ENCODE measurements at places on chromosomes 3 and 15.

DNA sequence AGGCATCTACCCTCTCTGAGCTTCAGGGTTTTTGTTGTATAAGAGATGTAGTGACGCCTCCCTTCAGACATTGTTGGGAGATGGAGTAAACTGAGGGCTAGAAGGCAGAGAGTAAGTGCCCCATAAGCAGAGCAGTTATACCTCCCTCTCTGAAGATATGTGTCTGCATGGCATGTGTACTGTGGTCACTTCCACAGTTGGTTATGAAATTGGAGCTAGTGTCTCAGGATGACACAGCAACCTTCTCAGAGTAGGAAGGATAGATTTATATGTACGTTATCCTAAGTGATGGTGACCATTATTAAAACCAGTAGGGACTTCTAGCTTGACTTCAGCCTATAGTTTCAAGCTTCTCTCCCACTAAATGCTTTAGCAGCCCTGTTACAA is 17.9 kb downstream of the PXK start:
- DNase-seq, result no peak

- no peak for DNase-seq
Measured at GRCh38 chr3:118772547-118773011, 262.1 kb downstream of the IGSF11 start.

DNA sequence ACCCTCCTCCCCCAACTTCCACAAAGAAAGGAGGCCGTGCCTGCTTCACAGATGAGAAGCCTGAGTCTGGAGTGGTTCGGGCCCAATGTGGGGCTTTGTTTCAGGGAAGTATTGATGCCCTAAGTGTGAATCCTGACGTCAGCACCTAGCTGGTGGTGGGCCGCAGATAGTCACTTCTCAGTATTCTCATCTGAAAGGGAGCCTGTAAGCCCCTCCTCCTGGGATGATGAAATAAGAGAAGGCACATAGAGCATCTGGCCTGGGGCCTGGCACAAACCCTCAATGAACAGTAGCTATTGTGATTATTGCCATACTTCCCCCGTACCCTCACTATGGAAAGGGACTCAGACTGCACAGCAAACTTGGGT is 24.8 kb downstream of the LINGO1 start:
- DNase-seq, result no peak

DNA sequence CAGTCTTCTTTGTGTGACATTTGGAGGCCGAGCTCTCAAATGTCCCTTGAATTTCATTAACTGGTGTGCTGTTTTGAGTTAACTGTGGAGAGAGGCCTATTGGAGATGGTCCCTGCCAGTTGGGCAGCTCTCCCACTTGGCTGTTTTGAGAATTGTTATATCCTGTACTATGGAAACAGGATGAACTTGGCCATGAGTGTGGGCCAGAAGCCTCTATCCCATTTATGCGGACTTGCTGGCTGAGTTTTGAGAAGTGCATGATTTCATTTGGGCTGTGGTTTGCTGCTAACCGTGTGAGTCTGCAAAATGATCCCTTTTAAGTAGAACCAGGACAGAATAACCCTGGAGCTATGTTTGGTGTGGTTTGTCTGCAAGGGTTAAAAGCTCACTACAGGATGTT is 366.0 kb downstream of the PTPRG start:
- DNase-seq, result no peak

DNA sequence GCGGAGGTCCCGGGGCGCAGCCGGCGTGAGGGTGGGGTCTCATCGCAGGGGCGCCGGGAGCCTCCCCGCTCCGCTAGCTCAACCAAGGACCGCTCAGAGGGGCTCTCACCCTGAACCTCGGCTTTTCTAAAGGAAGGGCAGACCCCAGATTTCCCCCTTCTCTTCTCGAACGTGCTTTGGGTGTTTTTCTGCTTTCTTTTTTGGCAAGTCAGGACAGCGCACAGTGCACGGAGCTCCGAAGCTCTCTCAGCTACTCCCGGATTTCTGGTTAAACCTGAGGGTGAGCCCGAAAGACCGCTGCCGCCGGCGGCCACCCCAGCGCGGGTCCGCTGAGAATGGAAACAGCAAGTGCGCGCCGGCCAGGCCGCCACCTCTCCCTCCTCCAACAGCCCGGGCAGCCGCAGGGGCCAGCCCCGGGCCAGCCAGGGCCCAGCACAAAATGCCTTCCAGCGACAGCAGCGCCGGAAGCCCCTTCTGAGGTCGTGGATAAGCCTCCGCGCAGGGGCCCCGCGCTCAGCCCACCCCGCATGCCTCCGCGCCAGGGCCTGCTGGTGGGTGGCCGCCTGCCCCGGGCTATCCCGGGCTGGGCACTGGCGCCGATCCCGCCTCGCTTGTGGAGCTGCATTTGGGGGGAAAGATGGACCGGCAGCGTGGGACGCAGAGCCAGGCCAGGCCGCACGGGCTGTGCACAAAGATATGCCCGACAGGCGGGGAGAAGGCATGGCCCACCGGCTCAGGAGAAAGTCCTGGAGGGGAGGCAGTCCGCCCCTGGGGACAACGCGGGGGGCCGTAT is 8.2 kb upstream of the OCA2 start:
- no peak for DNase-seq

GRCh38 chr3:190847436-190847835 is 15.1 kb downstream of the GMNC start:
- DNase-seq, result no peak

DNA sequence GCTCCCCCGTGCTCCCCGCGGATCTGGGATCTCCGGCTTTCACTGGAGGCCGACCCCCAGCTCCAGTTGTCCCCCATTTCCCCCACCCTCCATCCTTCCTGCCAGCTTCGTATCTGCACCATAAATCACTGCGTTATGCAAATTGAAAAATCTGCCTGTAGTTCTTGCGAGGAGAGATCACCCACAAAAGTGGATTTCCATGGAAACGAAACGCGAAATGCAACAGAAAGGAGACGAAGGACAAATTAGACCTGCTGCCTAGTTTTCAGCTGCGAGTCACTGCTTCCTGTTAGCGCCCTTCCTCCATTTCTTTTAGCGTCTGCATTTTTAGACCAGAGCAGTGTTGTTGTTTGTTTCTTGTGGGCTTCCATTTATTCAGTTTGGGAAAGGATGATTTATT is 127.1 kb upstream of the ATP10A start:
- peak; percentile 7 for DNase-seq

DNA sequence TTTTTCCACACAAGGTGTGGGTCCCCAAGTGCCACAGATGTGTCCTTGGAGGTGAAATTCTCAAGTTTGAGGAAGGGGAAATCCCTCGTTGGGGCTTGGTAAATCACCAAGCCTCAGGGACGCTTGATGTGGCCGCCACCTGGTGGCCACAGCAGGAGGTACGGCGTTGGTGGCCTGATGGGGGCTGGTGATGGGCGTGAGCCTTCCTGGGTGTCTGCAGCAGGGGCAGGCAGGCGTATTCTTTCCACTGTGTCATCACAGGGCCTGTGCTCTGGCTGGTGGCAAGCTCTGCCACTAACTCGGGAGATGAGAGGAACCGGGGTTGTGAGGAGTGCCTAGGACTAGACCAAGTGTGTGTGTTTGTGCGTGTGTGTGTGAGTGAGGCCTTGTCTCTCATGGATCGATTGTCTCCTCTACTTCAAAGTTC is 4.2 kb downstream of the ACOX2 start:
- DNase-seq, result peak; percentile 79

DNA sequence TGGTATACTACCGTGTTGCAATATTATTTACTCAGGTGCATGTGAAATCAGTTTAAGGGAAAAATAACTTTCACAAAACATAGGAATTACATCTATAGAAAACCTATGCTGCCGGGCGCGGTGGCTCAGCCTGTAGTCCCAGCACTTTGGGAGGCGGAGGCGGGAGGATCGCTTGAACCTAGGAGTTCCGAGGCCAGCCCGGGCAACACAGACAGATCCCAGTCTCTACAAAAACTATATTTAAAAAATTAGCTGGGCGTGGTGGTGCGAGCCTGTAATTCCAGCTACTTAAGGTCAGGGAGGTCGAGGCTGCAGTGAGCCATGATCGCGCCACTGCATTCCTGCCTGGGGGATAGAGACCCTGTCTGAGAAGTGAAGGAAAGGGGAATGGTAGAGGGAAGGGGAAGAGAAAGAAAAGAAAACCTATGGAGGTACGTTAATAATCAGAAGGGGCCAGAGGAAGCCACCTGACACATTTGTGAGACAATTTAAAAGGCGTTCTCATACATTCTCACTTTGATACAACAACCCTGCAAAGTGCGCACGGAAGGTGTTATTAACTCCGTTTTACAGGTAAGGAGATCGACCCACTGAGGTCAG is 456 bp upstream of the TMEM62 start:
- no peak for DNase-seq

DNA sequence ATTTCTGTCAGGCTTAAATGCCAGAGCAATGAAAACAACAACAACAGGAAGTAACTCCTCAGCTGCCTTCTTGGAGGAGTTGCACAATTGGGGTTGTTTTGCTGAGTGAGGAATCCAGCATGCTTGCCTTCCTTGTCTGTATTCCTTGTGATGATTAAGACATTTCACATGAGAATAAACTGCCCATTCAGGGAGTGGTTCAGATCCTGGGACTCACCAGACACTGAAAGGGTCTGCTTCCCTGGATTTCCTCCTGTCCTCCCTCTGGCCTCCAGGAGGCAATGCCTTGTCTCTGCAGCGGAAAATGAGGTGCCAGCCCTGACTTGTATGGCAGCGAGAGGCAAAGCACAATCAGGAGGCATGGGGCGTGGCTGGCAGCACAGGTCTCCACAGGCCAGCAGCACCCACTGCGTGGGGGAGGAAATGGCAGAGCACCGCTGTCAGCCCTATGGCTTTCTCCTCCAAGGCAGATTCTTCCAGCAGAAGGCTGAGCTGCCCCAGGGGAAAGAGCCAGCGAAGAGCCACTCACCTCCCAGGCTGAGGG is 41.5 kb downstream of the RBP2 start:
- DNase-seq, result no peak

DNA sequence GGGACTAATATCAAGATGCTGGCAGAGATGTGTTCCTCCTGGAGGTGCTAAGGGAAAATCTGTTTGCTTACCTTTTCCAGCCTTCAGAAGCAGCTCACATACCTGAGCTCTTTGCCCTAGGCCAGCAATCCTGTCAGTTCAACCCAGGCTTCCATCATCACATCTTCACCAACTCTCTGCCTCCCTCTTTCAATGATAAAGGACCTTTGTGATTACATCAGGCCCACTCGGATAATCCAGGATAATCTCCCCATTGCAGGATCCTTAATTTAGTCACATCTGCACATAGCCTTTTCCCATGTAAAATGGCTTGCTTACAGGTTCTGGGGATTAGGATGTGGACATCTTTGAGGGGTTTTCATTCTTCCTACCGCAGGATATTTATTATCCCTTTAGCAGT is 58.3 kb downstream of the NSUN3 start:
- DNase-seq, result no peak

- DNase-seq, result no peak
Measured at GRCh38 chr3:59784164-59784563, 734.3 kb upstream of the CFAP20DC start.

GRCh38 chr15:40358471-40359353 is 693 bp downstream of the DISP2 start:
- peak; percentile 66 for DNase-seq

DNA sequence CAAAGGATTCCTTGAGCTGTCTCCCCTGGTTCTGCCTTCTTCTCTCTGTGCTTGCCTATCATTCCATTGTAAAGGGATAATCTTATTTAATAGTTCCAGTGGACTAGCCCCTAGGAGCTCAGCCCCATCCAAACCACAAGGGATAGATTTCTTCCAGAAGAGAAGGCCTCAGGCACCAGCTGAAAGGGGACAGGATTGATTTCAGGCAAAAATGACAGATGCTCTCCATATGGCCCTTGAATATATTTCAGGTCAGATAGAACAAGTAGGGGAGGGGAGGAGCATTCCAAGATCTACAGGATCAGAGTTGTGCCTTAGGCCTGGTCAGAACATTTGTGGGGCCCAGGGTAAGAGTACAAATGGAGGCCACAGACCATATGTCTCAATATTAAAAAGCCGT is 85.3 kb downstream of the RPLP1 start:
- DNase-seq, result no peak

DNA sequence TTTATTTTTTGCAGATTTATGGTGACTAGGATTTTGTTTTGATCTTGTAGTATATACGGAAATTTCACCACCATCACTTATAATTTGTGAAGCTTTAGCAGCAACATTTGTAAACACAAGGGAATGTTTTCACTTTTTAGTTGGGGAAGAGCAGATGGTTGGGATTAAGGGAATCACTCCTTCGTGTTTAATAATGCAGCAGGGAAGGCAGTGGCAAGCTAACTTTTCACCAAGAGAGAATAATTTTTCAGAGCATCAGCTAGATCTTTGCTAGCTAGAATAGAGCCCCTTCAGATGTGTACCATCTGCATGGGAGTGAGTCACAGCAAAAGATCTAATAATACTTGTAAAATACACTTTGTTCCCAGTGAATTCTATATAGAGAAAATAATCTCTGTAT is 632.7 kb downstream of the CADM2 start:
- no peak for DNase-seq

- DNase-seq, result no peak
Measured at GRCh38 chr15:78938658-78939488, 6.0 kb downstream of the CTSH start.

- peak; percentile 16 for DNase-seq
Measured at GRCh38 chr3:170815340-170815739, 54.7 kb downstream of the RPL22L1 start.

DNA sequence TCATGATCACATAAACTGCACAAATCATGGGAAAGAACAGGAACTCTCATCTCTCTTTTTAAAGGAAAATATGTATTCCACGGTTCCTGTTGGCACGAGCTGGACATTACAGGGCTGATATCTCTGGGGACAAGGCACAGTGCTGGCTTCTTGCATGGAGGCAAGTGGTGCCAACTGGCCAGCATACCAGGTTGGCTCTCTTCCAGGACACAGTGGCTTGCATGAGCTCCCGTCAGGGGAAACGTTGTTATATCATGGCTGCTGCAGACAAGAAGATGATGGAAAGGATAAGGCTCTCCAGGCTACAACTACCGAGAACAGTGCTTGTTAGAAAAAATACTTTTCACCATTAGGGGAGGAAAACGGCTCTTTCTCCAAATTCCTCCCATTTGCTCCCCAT is 283.9 kb downstream of the RORA start:
- DNase-seq, result no peak

DNA sequence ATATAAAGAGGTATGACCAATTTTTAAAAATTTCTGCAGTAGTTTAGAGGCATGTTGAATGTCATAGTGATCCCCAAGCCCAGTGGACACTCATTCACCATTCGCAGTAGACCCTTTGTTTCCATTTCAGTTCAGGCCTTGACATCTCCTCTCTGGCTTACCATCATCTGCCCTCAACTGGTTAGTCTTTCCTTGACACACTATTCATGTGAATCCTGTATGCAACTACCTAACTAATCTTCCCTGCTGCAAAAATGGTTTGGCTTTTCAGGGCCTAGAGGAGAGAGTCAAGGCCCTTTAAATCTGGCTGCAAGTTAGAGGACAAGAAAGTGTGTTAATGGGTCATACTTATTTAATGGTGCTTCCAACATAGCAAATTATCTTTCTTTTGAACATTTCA is 10.9 kb downstream of the APH1B start:
- DNase-seq, result no peak

GRCh38 chr15:101266034-101266433 is 11.3 kb downstream of the SELENOS start:
- DNase-seq, result no peak

- no peak for DNase-seq
Measured at GRCh38 chr3:46705751-46706552, 4.8 kb downstream of the TMIE start.

GRCh38 chr3:69451594-69451993 is 65.7 kb upstream of the FRMD4B start:
- no peak for DNase-seq

Measured in RPMI8226 (cell line).